ENCODE measurements at places on chromosomes 2 and 18. TPM values are rescaled to one million over a fixed set of nuclear protein-coding genes. Genes with fewer than 3 reads are reported as not detected.

CRACDL gene
- total RNA-seq: 1.3 TPM

TWIST2 gene
- total RNA-seq: 20.4 TPM

RNF138 gene
- total RNA-seq: 35.7 TPM

IL36G gene
- total RNA-seq: 0.80 TPM

ZAP70 gene
- 0.33 TPM for total RNA-seq

INO80C gene
- total RNA-seq: 5.2 TPM

RFX8 gene
- 4.6 TPM for total RNA-seq

PLCL1 gene
- 0.11 TPM for total RNA-seq

WNT6 gene
- total RNA-seq: not detected

HOXD1 gene
- 3.0 TPM for total RNA-seq

RTP5 gene
- total RNA-seq: not detected

RETREG2 gene
- total RNA-seq: 48.8 TPM

All from Daoy (cell line).